ENCODE measurements at places on chromosomes 7 and 10. TPM values are rescaled to one million over a fixed set of nuclear protein-coding genes. Genes with fewer than 3 reads are reported as not detected.

Gene PPA1
- 192 TPM for total RNA-seq

Gene MPP7
- total RNA-seq = 1.4 TPM

Gene TMEM229A
- not detected for total RNA-seq

Gene LRRN3
- total RNA-seq = 82.3 TPM

Gene WNT8B
- not detected for total RNA-seq

Gene UPK3BL2
- total RNA-seq = 11.6 TPM

Gene FGF8
- total RNA-seq = not detected

Gene PRLHR
- total RNA-seq = not detected

DNA sequence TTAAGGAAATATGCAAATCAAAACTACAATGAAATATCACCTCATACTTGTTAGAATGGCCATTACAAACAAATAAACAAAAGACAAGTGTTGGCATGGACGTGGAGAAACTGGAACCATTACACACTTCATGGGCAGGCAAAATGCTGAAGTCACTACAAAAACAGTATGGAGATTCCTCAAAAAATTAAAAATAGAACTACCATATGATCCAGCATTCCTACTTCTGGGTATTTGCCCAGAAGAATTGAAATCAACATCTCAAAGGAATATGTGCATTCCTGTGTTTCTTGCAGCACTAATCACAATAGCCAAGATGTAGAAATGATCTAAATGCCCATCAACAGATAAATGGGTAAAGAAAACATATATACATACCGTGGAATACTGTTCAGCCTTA, 83.6 kb downstream of the NRCAM start:
- DNase-seq = no peak

GRCh38 chr10:96497391-96497790, 16.3 kb downstream of the TLL2 start:
- DNase-seq = no peak

GRCh38 chr10:114706458-114707055, 48.5 kb upstream of the ABLIM1 start:
- DNase-seq = no peak

DNA sequence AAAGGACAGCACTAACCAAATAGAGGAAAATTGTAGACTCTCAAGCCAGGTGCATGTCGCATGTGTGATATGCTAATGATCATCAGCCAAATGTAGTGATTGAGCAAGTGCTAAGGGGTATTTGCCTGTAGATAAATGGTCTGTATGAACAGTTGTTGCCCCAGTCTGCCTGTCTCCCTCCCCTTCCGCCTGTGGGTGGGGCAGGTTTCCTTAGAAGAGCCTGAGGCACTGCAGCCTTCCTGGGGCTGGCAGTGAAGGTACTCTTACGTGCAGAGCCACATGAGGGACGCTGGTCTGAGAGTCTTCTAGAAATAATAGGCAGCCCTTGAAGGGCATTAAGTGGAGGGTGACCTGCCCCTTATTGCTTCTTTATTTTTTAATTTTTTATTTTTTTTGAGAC, 152.1 kb downstream of the SNX10 start:
- no peak for DNase-seq

- no peak for DNase-seq
Observed at GRCh38 chr10:113890769-113891168, 36.3 kb downstream of the NHLRC2 start.

- DNase-seq = no peak
Observed at GRCh38 chr7:16660702-16661464, 14.9 kb downstream of the BZW2 start.

GRCh38 chr10:110501142-110501937, 3.6 kb downstream of the DUSP5 start:
- peak; percentile 94 for DNase-seq

DNA sequence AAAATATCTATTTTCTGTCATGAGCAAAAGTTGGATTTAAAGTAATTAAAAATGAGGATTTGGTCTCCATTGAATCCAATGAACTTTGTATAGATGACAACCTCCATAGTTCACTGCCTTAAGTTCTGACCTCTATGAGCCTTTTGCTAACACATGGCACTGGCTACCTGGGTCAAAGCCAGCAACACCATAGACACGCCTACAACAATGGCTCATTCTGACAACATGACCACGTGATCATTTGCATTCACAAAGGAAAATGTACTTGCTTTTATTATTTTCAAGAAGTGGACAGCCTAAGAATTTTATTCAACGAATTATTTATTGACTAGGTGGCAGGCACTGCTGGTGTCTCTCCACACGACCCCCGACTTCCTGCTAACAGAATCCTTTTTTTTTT, 90.6 kb downstream of the CARD11 start:
- peak; percentile 28 for DNase-seq

DNA sequence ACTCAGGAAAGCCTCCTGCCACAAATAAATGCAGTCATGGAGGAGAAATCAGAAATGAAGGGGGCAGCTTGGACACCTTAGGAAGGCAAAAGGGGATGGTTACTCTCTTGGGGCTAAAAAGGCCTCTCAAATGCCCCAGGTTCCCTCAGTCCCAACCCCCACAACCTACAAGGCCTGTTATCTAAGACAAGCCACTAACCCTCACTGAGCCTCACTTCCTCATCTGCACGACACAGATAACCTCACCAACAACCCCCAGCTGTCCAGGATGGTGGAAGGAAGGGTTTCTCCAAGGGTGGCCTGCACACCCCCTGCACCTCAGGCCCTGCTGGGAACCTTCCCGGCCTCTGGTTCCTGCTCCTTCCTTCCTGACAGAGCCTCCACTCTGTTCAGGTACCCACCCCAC, 29.2 kb downstream of the SORBS1 start:
- DNase-seq = no peak

- DNase-seq = no peak
Observed at GRCh38 chr10:124145109-124145870, 51.9 kb upstream of the CHST15 start.

- no peak for DNase-seq
Observed at GRCh38 chr10:1293636-1294435, 237.7 kb downstream of the WDR37 start.

DNA sequence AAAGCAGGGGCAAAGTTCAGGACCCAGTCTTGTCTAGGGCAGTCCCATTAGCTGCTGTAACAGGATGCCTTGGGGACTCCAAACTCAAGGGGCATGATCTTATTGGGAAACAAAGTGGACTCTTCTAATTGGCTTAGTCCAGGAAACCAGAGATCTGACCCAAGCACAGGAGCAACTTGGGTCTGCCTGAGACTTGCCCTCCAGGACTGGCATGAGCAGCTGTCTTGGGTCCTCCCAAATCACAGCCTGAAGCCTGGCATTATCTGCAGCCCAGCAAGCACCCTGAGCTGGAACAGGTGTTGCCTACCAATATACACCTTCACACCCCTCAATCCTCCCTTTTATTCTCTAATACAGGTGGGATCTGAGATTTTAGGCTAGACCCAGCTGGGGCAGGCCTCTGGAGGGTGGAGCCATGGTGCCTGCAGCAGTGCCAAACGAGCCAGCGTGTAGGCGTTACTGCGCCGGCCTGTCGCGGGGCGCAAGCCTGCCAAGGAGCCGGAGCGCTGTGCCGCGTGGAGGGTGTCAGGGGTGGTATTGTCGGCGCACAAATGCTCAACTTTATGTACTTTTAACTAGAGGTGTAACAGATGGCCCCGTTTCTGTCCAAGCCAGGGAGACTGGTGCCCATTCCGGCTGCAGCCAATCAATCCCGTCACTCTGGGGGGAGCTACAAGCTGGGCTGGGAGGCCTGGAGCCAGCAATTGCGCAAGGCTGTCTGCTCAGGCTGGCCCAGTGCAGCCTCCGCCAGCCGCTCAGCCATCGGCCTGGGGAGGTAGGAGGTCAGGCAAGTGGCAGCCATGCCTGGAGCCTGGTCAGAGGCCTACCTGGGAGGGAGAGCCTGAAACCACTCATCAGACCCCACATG, 12.8 kb upstream of the LBX1 start:
- no peak for DNase-seq

DNA sequence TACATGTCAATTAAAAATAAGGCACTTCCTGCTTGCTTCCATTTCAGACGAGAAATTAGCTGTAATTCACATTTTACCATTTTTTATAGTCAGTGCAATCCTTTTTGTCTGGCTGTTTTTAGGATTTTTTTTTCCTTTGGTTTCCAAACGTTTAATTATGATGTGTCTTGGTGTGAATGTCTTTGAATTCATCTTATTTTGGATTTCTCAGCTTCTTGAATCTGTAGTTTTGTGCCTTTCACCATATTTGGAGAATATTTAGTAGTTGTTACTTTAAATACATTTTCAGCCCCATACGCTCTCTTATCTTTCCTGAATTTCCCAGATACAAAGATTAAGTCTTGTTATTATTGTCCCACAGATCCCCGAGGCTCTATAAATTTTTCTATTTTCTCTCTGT, 2.4 kb upstream of the SCART1 start:
- DNase-seq = no peak

- no peak for DNase-seq
Observed at GRCh38 chr10:969473-970150, 18.6 kb upstream of the GTPBP4 start.

DNA sequence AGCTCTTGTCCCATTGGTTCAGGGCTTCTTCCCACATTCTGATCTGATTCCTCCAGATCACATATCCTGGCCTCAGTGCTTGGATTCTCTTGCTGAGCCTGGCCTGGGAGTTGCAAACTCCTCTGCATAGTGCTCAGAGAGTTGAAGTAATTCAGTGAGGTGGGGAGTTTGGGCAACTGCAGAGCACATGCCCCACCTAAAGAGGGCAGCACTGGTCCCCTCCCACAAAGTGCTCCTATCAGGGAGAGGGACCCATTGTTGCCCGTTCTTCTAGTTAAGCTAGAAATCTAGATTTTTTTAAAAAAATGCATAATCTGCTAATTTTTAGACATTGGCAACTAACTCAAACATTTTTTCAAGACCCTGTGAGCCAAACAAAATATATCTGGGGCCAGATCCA, 45.1 kb downstream of the CHN2 start:
- DNase-seq = peak; percentile 48

- DNase-seq = no peak
Observed at GRCh38 chr7:77464589-77464988, 48.4 kb upstream of the GSAP start.

- no peak for DNase-seq
Observed at GRCh38 chr10:1242975-1243374, 186.8 kb downstream of the WDR37 start.

DNA sequence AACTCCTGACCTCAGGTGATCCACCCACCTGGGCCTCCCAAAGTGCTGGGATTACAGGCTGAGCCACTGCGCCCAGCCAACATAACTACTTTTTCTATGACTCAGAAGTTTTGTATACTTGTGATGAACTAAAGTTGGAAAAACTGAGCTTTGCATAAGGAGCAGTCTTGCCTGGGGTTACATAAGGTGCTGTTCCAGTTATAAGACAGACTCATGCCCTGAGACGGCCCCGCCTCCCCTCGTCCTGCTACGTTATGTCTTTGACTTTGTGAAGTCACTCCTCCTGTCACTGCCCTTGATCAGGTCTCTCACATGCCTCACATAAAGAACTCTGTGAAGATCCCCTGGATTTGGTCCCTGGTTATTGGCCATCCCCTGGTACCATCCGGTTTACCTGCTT, 40.4 kb upstream of the OPN4 start:
- DNase-seq = no peak
